ENCODE measurements at places on chromosomes 2 and 18.

GRCh38 chr18:80201739-80202138 is 45.6 kb downstream of the PARD6G start:
- no peak for DNase-seq

DNA sequence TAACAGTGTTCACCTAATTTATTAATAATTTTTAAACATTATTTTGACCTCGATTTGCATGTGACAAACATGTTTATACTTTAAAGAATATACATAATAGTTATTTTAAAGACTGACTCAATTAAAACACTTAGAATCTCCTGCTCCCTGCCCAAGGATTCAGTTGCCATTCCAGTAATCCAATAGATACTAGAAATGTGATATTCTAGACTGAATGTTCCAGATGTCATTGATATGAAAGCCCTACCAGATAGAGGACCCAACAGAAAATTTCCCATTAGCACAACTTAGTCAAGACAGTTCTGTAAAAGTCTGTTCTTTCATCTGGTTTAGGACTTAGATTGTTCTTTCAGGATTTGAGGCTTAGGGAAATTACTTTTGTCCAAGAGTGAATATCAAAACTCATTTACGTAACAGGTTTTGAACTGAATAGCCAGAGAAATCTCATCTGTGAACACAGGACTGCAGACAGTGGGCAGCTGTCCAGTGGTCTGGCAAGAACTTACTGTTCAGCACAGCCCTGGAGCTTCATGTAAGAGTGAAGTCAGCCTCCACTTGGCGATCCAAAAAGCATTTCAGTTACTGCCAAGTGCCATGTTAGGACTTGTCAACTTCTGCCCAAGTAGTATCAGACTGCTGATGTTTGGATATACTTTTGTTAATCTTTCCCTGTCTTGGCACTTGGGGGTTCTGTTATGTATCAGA is 77.5 kb downstream of the OSBPL6 start:
- DNase-seq = no peak

DNA sequence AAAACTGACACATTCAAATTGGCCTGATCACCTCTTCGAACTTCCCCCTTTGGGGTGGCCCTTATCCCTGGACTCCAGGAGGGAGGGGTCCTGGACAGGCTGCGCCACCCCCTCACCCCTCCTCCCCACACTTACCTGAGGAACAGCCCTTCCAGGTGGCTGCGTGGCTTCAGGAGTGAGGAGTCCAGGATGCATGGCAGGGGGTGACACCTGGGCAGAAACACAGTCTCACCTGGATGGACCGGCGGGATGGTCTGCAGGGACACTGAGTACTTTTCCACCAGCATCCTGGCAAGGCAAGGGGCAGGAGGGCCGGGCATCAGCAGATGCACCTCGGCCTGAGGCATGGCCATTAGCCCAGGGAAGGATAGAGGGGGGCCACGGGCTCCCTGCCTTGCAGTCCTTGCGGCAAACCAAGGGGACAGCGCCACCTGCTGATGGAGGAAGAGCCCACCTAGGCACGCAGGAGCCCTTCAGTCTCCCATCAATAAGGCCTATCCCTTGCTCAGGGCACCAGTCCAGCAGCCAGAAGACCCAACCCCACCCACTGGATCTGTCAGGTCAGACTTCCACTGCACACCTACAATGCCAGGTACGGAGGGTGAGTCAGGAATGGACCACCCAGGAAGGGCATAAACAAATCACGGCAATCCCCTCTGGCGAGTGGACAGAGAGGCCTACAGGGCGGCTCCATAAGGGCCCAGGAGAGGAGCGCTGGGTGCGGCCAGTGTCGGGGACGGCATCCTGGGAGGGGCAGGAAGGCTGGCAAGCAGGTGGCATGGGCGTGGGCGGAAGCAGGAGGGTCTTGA is 26.0 kb downstream of the FAM178B start:
- DNase-seq = peak; percentile 66

GRCh38 chr18:61323951-61324350 is 9.3 kb upstream of the CDH20 start:
- no peak for DNase-seq

DNA sequence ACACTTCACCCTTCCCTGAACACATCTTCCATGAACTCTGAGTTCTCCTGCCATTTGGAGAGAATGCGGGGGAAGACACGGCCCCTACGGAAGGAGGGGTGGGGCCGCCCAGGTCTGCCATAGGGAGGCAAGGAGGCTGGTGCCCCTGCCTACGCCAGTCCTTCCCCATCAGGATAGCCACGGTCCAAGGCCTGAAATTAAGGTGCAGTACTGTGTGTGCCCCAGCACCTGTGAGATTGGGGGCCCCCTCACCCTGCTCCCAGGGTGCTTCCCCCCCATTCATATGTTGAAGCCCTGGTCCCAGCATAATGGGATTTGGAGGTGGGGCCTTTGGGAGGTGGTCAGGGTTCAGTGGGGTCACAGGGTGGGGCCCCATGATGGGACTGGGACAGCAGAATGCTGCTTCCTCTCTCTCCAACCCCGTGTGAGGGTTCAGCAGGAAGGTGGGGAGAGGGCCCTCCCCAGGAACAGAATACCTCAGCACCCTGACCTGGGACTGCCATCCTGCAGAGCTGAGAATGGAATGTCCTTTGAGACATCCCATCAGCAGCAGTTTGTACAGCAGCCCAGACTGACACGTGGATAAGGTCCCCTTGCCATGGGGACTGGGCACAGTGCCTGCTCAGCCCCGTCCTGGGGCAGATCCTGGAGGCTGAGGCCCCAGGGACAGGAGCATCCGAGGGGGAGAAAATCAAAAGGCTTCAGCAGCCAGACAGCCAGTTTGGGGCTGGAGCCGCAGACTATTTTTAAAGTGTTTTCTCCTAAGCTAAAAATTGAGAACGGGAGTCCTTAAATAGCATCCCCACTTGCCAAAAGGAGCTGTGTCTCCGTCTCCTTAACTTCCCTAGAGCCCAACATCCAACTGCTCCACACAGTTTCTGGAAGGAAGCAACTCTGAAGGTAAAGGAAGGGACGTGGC is 105.1 kb downstream of the NDUFA10 start:
- DNase-seq = no peak

DNA sequence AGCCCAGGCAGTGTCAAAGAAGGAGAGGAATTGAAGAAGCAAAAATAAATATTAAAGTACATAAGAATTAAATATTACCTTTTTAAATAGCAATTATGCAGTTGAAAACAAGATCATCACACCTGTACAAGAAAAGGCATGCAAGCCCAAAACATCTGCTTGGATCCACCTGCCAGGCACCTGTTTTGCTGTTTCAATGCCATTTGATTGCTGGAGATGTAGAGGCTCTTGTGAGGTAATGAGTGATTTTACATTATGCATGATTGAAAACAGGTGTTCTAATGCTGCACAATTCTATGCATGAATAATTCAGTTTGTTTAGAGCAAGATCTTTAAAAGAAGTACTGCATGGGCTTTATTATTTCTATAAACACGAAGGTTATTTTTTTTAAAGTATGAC is 700.6 kb upstream of the ZEB2 start:
- DNase-seq = peak; percentile 21
